T-helper 22 cell (primary cell): ENCODE measurements at places on chromosomes 7 and 10.

DNA sequence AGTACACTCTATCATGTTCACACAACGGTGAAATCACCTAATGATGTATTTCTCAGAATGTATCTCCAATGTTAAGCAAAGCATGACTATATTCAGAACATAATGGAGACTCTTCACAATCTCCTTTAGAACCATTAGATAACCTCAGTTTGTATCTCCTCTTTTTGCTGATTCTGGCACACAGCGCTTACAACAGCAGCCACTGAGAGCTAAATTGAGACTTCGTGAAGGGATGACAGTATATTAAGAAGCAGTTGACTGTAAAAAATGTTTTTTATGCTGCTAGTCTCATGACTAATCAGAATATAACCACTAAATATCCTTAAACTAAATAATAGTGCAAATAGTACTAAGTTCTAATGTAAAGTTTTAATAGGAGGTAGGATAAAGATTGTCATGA is 46.9 kb downstream of the KMT2E start:
- no peak for DNase-seq

GRCh38 chr10:90889636-90890035 is 17.9 kb downstream of the RPP30 start:
- no peak for DNase-seq

GRCh38 chr10:1488970-1489548 is 248.3 kb downstream of the ADARB2 start:
- DNase-seq, result no peak

DNA sequence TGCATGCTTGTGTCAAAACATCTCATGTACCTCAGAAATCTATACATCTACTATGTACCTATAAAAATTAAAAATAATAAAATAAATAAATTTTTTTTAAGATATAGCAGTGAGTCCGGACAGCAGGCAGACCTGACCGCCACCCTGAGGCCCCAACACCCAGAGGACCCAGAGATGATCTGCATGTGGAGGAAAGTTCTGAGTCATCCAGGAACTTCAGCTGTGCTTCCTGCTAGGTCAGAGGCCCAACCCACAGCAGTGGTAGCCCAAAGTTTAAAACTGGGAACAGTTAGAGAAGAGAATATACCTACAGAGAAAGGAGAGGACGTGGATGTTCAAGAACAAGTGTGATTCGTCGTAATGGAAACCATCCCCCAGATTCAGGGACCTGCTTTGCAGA is 683.7 kb upstream of the NRP1 start:
- no peak for DNase-seq

GRCh38 chr7:86485827-86486226 is 157.9 kb upstream of the GRM3 start:
- no peak for DNase-seq

- no peak for DNase-seq
Measured at GRCh38 chr10:72694476-72695369, 2.8 kb downstream of the MCU start.

DNA sequence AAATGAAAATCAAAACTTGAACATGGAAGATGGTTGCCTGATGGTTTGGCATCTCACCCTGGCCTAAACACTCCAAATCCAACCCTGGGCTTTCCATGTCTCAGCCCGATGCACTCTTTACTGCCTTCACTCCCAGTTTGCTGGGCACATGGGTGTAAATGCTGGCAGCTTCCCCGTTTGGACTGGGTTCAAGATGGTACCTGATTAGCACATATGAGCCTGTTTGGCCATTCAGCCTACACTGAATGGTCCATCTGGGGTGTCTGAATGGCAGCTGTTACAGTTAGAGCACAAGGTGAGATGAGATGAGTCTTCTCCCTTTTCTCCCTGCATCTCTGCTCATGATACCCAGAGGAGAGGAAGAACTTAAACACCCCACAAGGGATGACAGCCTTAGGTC is 37.1 kb downstream of the ATXN7L1 start:
- no peak for DNase-seq

DNA sequence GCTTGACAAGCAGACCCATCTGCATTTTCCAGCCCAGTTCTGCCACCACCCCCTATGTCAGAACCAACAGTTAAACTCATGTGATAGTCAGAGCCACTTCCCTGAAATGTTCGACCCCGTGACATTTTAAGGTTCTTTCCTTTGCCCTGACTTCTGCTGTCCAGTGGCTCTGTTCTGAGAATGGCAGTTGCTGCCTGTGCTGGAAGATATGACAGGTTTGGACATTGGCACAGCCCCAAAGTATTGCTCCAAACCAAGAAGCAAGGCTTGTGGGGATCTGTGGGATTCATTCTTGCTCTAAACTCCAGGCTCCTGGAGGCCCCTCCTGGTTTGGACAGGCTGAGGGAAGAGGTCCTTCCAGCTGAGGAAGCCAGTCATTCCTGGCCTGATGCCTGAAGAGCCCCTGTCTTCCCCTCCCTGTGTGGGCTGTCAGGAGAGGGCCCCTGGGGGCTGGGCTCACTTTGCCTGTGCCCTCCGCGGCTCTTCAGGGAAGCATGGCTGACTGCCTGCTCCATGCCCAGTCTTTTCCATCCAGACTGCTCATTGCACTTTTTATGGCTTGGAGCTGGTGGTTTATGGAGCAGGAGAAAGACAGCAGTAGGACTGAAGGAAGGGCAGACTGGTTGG is 138.0 kb downstream of the CDH23 start:
- no peak for DNase-seq

GRCh38 chr7:22156205-22156604 is 200.7 kb downstream of the RAPGEF5 start:
- DNase-seq, result no peak

DNA sequence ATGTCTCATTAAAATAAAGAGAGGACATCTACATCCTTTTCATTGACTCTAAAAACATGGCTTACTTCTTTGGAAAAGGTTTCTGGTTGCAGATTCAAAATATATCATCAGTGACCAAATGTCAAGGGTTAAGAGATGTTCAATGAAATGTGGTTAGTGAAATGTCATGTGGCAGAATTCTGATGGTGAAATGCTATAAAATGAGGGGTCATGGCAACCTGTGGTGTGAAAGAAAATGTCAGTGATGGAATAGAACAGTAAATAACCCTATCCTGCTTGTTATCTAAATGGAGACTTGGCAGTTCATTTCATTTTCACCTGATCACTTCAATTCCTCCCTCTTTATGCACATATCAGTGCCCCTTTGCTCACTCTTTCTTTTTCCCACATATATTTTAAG is 79.4 kb downstream of the TFPI2 start:
- no peak for DNase-seq

DNA sequence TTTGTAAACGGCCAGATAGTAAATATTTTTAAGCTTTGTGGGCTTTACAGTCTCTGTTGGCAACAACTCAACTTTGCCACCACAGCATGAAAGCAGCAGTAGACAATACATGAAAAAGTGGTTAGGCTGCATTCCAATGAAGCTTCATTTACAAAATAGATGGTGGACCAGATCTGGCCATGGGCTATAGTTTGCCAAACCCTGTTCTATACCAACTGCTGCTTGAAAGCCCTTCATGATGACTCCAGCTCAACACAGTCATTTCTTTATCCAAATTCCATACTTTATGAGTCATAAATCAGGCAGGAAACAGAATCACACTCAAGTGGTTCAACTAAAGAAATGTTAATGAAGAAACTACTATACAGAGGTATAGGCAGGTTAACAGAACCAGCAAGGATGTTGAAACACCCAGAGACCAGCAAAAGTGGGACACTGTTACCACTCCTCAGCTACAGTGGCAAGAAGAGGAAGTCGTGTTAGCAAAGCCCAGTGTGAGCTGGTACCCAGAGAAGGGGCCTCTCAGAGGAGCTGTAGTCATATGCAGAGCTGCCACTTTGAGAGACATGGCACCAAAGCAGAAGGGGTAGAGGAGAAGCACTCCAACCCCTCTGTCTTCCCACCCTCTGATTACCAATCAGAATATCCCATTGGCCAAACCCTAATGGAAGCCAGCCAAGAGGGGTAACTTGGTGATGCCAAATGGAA is 72.5 kb downstream of the PRLHR start:
- DNase-seq, result no peak

- DNase-seq, result no peak
Measured at GRCh38 chr7:42906181-42906580, 5.7 kb downstream of the C7orf25 start.

- DNase-seq, result no peak
Measured at GRCh38 chr7:101232141-101232850, 5.3 kb downstream of the CLDN15 start.

- no peak for DNase-seq
Measured at GRCh38 chr7:80472491-80473200, 39.2 kb downstream of the GNAT3 start.

GRCh38 chr7:70237831-70238575 is 639.7 kb downstream of the AUTS2 start:
- DNase-seq, result no peak

DNA sequence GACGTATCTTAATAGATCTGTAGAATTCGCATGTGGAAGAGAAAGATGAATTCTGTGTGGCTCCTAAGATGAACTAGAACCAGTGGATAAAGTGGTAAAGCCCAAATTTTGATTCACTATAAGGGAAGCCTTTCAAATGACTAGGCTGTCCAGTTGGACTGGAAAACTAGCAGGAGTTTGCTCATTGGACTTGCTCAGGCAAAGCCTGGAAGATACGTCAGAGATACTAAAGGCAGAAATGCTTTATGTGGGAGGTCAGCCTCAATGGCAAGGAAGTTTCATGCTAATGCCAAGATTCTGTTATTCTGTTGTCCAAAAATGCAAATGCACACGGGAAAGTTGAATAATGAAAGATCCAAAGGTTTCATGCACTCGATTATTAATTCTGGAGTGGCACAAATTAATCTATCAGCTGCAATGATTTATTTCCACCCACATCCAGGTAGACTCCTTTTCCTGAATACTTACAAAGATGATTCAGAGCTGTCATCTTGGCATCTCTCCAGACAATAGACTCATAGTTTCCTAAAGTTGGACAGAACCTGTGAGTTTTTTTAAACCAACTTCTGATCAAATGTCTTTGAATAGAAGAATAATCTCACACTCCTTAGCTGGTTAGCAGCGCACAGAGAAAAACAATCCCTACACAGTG is 20.5 kb upstream of the PPP1R3C start:
- DNase-seq, result no peak

DNA sequence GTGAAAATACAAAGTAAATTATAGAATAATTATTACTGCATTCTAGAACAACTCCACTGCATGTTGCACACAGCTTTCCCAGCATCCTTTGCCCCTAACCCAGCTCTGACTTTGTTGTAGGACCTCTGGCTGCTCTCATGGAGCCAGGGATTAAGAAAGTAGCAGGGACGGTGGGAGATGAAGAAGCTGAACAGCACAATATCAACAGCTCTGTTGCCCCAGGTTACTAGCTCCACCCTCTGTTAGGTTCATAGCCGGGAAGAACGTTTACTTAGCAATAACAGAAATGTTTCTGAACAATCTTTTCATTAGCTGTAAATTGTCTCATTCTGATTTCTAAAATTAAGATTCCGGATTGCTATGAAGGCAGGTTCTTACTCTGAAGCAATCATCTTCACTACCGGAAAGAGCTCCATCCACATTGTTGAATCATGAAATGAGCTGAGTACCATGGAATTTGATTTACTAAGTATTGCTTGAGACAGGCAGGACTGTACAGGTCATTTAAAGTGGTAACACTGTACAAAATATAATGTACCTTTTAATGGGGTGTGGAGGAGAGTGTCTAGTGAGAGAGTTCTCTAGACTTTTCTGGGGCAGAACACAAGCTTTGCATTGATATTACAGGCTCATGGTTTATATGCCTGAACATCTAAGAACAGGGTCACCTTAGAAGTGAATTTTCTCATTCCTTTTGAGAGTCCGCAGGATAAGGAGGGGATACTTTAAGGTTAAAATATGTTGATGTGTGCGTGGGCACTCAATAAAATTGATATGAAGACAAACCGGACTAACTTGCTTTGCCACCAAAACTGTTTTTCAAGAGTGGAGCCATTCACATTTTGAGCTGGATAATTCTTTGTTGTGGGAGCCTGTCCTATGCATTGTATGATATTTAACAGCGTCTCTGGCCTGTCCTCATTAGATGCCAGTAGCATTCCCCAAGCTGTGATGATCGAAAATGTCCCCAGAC is 20.8 kb upstream of the RAB18 start:
- DNase-seq, result no peak

- DNase-seq, result no peak
Measured at GRCh38 chr7:112182749-112183148, 23.4 kb downstream of the DOCK4 start.

DNA sequence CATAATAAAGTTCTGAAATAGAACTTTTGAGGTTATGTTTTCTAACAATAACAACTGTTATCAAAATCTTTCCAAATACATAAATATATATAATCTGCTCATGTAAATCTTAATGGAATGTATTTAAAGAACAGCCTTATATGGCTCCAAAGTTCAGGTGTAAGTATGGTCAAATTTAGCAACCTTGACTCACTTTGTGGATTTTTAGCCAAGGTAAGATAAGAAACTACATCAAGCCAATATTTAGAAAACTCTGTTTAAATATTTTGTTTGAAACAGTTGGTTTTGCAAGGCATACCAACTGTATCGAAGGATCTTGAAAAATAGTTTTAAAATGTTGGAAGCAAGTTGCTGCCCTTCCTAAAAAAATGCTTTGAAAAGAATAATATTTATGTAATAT is 228.9 kb upstream of the SEMA3D start:
- no peak for DNase-seq

GRCh38 chr7:762885-763284 is 35.8 kb upstream of the PRKAR1B start:
- no peak for DNase-seq

- DNase-seq, result no peak
Measured at GRCh38 chr7:80018941-80019808, 115.5 kb upstream of the GNAI1 start.

DNA sequence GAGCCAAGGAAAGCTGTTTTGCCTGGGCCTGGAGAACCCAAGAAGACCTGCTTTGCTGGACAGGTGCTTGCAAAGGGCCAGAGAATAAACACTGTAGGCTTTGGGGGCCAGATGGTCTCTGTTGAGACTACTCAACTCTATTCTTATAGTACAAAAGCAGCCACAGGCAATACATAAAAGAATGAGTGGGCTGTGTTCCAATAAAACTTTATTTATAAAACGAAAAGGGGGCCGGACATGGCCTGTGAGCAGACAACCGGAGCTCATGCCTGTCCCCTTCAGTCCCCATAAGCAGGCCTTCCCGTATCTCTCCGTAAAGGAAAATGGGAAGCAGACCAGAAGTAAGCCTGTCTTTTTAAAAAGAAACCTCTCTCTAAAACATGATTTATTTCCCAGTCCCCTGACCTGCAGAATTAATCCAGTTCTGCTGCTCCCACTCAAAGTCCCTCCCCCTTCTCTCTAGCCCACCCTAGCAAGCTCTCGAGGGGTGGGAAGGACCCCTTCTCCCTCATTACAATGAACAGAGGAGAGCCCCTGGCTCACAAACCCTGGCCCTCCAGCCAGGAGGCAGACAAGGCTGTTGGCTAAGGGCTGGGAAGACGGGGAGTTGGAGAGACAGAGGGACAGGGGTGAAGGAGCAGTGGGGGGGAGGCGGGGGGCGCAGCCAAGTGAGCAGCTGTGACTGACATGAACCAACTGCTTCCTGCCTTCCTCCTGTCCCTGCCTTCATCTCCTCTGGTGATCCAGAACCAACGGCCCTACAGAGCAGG is 177.8 kb downstream of the NEURL1 start:
- no peak for DNase-seq
